H1 (cell line): ENCODE measurements at places on chromosomes 2 and 18.

- no peak overlapping the region for H3K4me3 ChIP-seq
- no peak overlapping the region for H3K27ac ChIP-seq
- H3K4me1 ChIP-seq = no peaks in the 10 kb centered on the region; the same call in 1 of the 2 replicates
These were observed 60.8 kb downstream of the THNSL2 start for GRCh38 chr2:88230911-88231310.

GRCh38 chr2:122519366-122519765, 763.9 kb downstream of the TSN start:
- H3K36me3 ChIP-seq = no peaks in the 10 kb centered on the region
- H3K27me3 ChIP-seq = no peaks in the 10 kb centered on the region
- no peak overlapping the region for H3K27ac ChIP-seq
- DNase-seq = no peak
- no peak overlapping the region for H3K4me3 ChIP-seq

GRCh38 chr2:24616616-24617015, 125.6 kb downstream of the NCOA1 start:
- no peak for DNase-seq
- H3K27ac ChIP-seq = no peak overlapping the region
- H3K4me3 ChIP-seq = no peak overlapping the region
- peaks cover 8% of the 10 kb centered on the region for H3K4me1 ChIP-seq
- no peaks in the 10 kb centered on the region for H3K27me3 ChIP-seq

GRCh38 chr2:166651080-166651675, 157.1 kb upstream of the SCN7A start:
- H3K4me3 ChIP-seq = no peak overlapping the region
- no peaks in the 10 kb centered on the region for H3K4me1 ChIP-seq
- no peak for DNase-seq
- H3K36me3 ChIP-seq = no peaks in the 10 kb centered on the region
- H3K27me3 ChIP-seq = no peaks in the 10 kb centered on the region
- H3K27ac ChIP-seq = no peak overlapping the region

DNA sequence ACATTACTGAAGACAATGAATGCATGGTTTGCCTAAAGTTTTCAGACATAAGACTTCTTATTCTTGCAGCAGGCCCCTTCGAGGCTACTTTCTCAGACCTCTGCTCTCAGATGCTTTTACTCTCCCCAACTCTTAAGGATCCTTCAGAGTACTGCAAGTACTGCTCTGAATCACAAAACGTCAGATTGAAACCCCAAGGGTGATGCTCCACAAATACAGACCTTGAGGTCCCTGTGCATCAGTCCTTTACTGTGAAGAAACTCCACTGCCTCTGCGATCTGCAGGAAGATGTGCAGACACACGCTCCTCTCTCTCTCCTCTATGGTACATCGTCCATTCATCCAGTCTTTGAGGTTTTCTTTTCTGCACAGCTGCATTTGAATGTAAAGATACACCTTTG, 52.8 kb downstream of the EIF2AK3 start:
- no peak for DNase-seq
- no peak overlapping the region for H3K4me3 ChIP-seq
- H3K4me1 ChIP-seq = no peaks in the 10 kb centered on the region
- H3K27me3 ChIP-seq = no peaks in the 10 kb centered on the region
- H3K36me3 ChIP-seq = peaks cover 49% of the 10 kb centered on the region
- H3K27ac ChIP-seq = no peak overlapping the region
